ENCODE measurements at places on chromosomes 12 and 14. TPM values are rescaled to one million over a fixed set of nuclear protein-coding genes. Genes with fewer than 3 reads are reported as not detected.

GRCh38 chr12:75354011-75354410 lies 19.5 kb downstream of the GLIPR1L1 start:
- H3K27me3 ChIP-seq = no peaks in the 10 kb centered on the region
- no peaks in the 10 kb centered on the region for H3K36me3 ChIP-seq
- no peak overlapping the region for H3K4me3 ChIP-seq
- no peak for DNase-seq
- no peaks in the 10 kb centered on the region for H3K4me1 ChIP-seq

Gene DUSP16
- 5.8 TPM for polyA plus RNA-seq

- peaks cover 29% of the 10 kb centered on the region for H3K27me3 ChIP-seq
- H3K27ac ChIP-seq = no peak overlapping the region
- no peaks in the 10 kb centered on the region for H3K36me3 ChIP-seq
Observed at GRCh38 chr12:115752913-115753726, 524.4 kb downstream of the MED13L start.

DNA sequence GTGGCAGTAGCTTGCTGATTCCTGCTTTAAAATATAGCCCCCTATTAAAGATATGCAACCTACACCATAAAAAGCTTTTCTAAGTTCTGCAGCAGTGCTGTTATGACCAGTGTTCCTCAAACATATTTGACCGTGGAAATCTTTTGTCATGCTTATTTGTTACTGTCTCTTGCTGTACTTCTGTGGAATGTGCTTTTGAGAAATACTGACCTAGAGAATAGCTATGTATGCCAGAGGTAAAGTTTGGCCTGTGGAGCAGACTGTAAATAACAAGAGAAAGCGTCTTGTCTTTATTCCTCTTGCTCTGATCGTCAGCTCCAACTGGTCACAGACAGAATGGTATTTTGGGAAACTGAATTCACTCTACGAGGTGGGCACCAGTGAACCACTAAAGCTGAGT lies 239.0 kb downstream of the FBXL14 start:
- no peak overlapping the region for H3K4me3 ChIP-seq
- no peak overlapping the region for H3K27ac ChIP-seq
- no peak for DNase-seq

GRCh38 chr14:22748631-22749068 lies 17.8 kb upstream of the OXA1L start:
- H3K36me3 ChIP-seq = no peaks in the 10 kb centered on the region
- H3K27me3 ChIP-seq = no peaks in the 10 kb centered on the region
- H3K4me1 ChIP-seq = no peaks in the 10 kb centered on the region
- H3K27ac ChIP-seq = no peak overlapping the region
- H3K4me3 ChIP-seq = no peak overlapping the region
- no peak for DNase-seq

Gene SOAT2
- polyA plus RNA-seq = 0.54 TPM

GRCh38 chr14:98130691-98131090 lies 1141.3 kb downstream of the BCL11B start:
- no peak for DNase-seq
- H3K27ac ChIP-seq = no peak overlapping the region
- H3K4me3 ChIP-seq = no peak overlapping the region
- no peaks in the 10 kb centered on the region for H3K4me1 ChIP-seq
- H3K27me3 ChIP-seq = no peaks in the 10 kb centered on the region

- DNase-seq = no peak
- no peaks in the 10 kb centered on the region for H3K36me3 ChIP-seq
- H3K4me1 ChIP-seq = no peaks in the 10 kb centered on the region
- H3K27ac ChIP-seq = no peak overlapping the region
- H3K27me3 ChIP-seq = no peaks in the 10 kb centered on the region
Observed at GRCh38 chr12:10052193-10052913, 21.9 kb downstream of the CLEC9A start.

Gene PTPRB
- 2.2 TPM for polyA plus RNA-seq

DNA sequence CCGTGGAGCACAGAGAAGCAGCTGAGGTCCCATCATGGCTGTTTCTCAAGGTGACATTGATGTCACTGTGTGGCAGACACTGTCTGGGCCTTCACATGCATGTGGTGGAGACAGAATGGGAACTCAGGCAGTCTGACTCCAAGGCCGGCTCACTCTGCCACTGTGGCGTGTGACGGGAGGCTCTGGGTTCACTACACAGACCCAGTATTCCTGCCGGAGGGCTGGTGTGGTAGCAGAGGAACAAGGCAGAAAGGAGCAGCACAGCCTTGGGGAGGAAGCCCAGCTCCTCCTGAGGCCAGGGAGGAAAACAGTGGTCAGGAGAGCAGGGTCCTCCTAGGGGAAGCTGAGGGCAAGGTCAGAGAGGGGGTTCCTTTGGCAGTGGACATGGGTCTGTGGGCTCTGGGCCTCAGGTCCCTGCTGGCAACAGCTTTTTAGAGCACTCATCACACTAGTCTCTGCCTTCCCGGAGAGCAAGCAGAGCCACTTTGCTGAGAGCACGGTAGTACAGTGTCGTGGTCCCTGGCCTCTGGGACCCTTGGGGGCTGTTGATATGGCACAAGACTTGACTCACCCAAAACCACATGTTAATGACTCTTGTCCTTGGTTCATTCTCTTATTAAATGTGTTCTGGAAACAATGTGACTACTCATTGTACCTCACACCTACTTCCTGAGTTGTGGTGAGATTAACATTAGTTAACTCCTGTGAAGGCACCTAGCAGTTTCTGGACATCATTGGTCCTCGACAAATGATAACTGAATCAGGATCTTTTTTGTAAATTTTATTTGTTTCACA lies 21.3 kb downstream of the DCAF4 start:
- no peak overlapping the region for H3K27ac ChIP-seq
- H3K36me3 ChIP-seq = no peaks in the 10 kb centered on the region
- DNase-seq = no peak
- H3K4me1 ChIP-seq = no peaks in the 10 kb centered on the region
- no peak overlapping the region for H3K4me3 ChIP-seq

GRCh38 chr12:58007875-58008274 lies 66.5 kb downstream of the ATP23 start:
- no peak for DNase-seq
- H3K27me3 ChIP-seq = no peaks in the 10 kb centered on the region
- no peak overlapping the region for H3K4me3 ChIP-seq
- H3K4me1 ChIP-seq = no peaks in the 10 kb centered on the region
- H3K36me3 ChIP-seq = no peaks in the 10 kb centered on the region
- H3K27ac ChIP-seq = no peak overlapping the region

DNA sequence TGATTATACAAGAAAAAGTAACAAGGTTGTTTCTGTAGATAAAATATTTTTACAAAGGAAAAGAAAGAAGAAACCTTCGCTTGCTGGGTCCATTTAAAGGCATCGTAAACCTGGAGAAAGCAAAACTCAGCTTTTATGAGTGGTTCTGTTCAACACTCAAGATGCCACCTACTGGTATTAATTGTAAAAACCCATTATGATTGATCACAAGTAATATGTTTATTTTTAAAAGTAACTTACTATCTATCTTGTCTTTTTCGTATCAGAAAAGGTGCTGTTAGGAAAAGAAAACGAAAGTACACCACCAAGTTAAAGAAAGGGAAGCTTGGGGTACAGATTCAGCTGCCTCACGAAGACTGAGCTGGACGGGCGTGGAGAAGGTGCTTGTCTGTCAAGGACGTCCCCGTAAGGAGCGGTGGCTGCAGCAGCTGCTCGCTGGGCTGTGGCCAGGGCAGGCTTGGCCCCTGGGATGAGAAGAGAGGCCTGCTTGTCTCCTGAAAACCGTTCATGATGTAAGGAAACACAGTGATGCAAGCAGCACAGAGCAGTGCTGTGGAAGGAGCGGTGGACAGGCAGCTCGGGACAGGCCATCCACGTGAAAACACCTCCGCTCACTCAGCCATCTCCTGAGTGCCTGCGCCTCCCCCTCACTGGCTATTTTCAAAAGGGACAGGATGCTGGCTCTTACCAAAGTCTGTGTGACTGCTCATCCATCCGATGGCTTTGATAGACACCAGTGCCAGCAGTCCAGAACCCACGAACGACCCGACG lies 25.0 kb downstream of the SLC15A4 start:
- H3K4me3 ChIP-seq = no peak overlapping the region
- no peak overlapping the region for H3K27ac ChIP-seq
- no peak for DNase-seq
- peaks cover 57% of the 10 kb centered on the region for H3K36me3 ChIP-seq
- H3K27me3 ChIP-seq = no peaks in the 10 kb centered on the region
- H3K4me1 ChIP-seq = no peaks in the 10 kb centered on the region

DNA sequence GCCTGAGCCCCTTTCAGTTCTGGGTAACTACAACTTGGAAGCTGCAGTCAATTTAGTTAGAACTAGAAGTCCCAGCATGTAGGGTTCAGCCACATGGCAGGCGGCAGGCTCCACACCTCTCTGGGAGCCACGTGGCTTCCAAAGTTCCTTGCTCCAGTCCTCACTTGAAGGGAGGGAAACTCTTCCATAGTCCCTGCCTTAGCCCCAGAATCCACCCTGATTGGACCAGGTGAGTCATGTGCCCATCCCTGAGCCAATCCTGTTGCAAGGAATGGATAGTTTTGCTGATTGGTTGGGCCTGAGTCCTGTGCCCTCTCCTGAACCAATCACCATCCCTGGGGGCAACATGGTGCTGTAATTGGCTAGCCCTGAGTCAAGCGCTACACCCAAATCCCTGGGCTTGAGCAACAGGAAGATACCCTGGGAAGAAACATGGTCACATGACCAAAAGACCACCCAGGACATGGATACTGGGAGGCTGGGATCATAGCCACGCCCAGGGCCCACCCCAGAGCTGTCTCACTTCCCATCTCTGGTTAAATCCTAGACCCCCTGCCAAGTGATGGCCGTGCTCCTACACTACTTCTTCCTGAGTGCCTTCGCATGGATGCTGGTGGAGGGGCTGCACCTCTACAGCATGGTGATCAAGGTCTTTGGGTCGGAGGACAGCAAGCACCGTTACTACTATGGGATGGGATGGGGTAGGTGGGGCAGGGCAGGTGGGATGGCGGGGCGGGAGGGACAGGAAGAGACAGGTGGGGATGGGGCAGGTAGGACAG lies 154.7 kb downstream of the ADGRD1 start:
- no peaks in the 10 kb centered on the region for H3K4me1 ChIP-seq
- no peaks in the 10 kb centered on the region for H3K36me3 ChIP-seq
- no peak overlapping the region for H3K4me3 ChIP-seq
- no peak overlapping the region for H3K27ac ChIP-seq

DNA sequence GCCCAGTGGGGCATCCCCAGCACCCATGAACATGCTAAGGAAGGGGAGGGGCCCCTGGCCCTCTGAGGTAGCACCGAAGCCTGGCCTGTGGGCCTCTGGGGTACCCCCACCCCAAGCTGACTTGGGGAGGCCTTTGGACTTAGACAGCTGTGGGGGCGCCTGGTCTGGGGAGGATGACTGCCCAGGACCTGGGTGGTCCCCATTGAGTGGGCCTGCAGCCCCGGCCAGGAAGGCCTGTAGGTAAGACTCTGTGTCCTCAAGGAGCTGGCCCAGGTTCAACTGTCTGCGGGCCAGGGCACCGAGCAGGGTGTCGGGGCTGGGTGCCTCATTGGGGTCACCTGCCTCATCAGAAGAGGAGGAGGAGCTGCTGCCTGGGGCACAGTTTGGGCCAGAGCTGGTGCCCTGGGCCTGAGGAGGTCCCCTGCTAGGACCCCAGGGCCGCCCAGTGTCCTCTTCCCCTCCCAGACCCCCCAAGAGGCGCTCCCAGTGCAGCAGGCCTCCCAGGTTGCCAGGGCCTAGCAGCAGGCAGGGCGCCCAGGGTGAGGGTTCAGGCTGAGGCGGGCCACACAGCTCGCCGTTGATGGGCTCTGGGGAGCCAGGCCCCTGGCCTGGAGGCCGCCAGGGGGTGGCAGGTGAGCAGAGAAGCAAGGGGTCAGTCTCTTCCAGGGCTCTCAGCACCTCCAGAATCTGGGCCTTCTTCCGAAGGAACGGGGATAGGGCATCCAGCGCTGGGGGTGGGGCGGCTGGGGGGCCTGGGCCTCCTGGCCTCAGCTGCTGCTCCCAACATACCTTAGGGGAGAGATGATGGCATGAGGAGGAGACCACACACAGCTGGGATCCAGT lies 31.4 kb downstream of the NCKAP5L start:
- no peak overlapping the region for H3K4me3 ChIP-seq
- no peaks in the 10 kb centered on the region for H3K27me3 ChIP-seq
- H3K4me1 ChIP-seq = no peaks in the 10 kb centered on the region
- H3K27ac ChIP-seq = no peak overlapping the region
- H3K36me3 ChIP-seq = no peaks in the 10 kb centered on the region
- no peak for DNase-seq

Gene SLC2A13
- 5.6 TPM for polyA plus RNA-seq

- no peaks in the 10 kb centered on the region for H3K36me3 ChIP-seq
- DNase-seq = peak; percentile 84
- peaks cover 9% of the 10 kb centered on the region for H3K4me1 ChIP-seq
- H3K27me3 ChIP-seq = no peaks in the 10 kb centered on the region
- H3K4me3 ChIP-seq = peak overlapping the region; percentile 98
Observed at GRCh38 chr12:111597831-111598636, 1.1 kb downstream of the ATXN2 start.

Gene DIO3
- polyA plus RNA-seq = 0.82 TPM

GRCh38 chr12:120508537-120508936 lies 12.6 kb downstream of the DYNLL1 start:
- no peak for DNase-seq
- no peak overlapping the region for H3K27ac ChIP-seq
- H3K27me3 ChIP-seq = no peaks in the 10 kb centered on the region
- H3K4me3 ChIP-seq = no peak overlapping the region

GRCh38 chr12:83261998-83262397 lies 575.3 kb downstream of the TMTC2 start:
- H3K4me3 ChIP-seq = no peak overlapping the region
- H3K4me1 ChIP-seq = no peaks in the 10 kb centered on the region
- no peak overlapping the region for H3K27ac ChIP-seq
- DNase-seq = no peak
- H3K27me3 ChIP-seq = no peaks in the 10 kb centered on the region
- H3K36me3 ChIP-seq = no peaks in the 10 kb centered on the region

- H3K27ac ChIP-seq = peak overlapping the region; percentile 93
- peak overlapping the region; percentile 77 for H3K4me3 ChIP-seq
- peaks cover 15% of the 10 kb centered on the region for H3K4me1 ChIP-seq
- no peak for DNase-seq
Observed at GRCh38 chr12:50402264-50403000, 1.7 kb downstream of the LARP4 start.

DNA sequence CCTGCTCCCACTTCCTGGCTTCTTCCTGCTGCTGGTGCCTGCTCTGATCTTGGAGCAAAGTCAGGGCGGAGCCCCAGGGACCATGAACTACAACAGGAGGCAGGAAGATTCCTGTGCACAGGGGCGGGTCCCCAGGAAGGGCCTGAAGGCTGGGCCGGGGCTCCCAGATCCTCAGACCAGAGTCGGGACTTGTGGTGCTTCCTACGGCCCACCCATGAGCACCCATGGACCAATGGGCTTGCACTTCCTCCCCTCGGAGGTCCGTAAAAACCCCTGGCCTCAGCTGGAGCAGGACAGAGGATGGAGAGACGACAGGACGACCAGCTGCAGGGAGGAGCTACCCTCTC lies 1287.1 kb downstream of the TMEM121 start:
- no peaks in the 10 kb centered on the region for H3K27me3 ChIP-seq
- H3K27ac ChIP-seq = no peak overlapping the region
- H3K4me3 ChIP-seq = no peak overlapping the region
- no peaks in the 10 kb centered on the region for H3K4me1 ChIP-seq
- H3K36me3 ChIP-seq = no peaks in the 10 kb centered on the region

- no peak overlapping the region for H3K4me3 ChIP-seq
- H3K36me3 ChIP-seq = no peaks in the 10 kb centered on the region
- H3K4me1 ChIP-seq = peaks cover 28% of the 10 kb centered on the region
- H3K27me3 ChIP-seq = no peaks in the 10 kb centered on the region
Observed at GRCh38 chr12:108693751-108694150, 37.6 kb downstream of the CORO1C start.
